ENCODE measurements at places on chromosomes 7 and 10.

GRCh38 chr10:11355592-11355991, 255.9 kb downstream of the USP6NL start:
- DNase-seq: no peak

- DNase-seq: no peak
These were observed 124.4 kb upstream of the SP8 start for GRCh38 chr7:20911081-20911480.

DNA sequence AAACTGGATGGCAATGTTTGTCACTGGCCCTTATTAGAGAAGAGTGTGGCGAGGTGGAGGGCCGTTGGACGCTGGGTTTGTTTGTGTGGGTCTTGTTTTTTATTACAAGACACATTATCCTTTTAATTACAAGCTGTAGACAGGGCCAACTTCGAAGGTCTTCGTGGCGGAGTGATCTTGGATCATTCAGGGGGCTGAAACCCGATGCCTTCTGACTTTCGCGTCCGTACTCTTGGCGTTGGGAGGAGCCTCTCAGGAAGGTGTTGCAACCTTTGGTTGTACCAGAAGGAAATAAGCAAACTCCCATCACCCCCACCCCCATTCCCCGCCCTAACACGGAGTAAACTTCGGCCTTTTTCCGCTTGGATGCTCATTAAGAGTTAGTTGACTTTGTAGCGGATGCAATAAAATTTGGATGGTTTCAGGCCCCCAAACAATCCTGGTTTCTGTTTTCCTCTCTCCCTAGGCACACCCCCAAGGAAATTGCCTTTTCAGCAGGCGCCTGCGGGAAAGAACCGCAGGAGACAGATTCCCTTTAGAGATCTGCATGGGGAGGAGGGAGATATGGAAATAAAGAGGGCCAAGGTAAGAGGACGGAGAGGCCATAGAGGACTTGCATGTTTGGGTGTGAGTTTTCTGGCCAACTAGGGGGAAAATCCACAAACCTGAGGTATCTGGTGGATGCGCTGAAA, 294.5 kb upstream of the NFE2L3 start:
- DNase-seq: no peak

DNA sequence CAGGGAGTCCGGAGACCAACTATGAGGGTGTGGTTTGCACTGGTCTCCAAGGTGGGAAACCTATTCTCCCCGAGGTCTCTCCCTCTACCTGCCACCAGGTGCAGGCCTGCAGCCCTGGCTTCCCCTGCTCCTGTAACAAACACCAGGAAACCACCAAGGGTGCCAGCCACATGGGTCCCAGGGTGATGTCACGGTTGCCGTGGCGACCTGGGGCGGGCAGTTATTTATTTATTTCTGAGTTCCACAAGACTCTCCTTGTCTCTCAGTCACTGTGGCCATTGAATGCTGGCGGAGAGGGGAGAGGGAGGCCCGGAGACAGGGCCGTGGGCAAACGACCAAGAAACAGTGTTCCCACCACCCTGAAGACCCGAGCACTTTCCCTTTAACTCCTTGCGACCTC, 27.0 kb downstream of the MMD2 start:
- DNase-seq: no peak

- DNase-seq: no peak
These were observed 2.5 kb downstream of the ARHGAP12 start for GRCh38 chr10:31926160-31926559.

DNA sequence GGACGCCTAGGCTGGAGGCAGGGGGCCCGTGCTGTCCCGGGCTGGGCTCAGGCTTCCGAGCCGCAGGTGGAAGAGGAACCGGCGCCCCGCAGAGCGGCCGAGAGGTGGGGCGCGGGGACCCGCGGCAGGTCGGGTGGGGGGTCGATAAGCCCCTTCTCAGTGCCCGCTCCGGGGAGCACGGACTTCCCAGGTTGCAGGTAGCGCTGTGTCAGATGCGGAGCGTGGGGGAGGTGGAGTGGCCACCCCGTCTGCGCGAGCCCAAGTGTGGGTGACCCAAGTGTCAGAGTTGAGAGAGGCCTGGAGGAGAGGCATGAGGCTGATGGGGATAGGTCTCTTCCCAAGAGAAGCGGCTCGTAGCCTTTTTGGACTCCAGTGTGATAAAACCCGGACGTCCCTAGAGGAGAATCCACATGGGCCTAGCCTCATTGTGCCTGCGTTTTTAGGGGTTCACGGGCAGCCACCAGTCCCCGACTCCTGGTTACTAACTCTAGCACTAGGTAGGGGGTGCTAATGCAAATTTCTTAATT, 580 bp downstream of the EEPD1 start:
- DNase-seq: no peak

GRCh38 chr7:118330388-118330787, 105.9 kb downstream of the ANKRD7 start:
- DNase-seq: no peak

- DNase-seq: no peak
These were observed 23.9 kb upstream of the REEP3 start for GRCh38 chr10:63497321-63497720.

- DNase-seq: no peak
These were observed 377.0 kb downstream of the GATA3 start for GRCh38 chr10:8431511-8431910.

GRCh38 chr7:103988468-103989199, 824 bp downstream of the RELN start:
- no peak for DNase-seq

GRCh38 chr10:70649526-70649925, 22.8 kb upstream of the ADAMTS14 start:
- no peak for DNase-seq

DNA sequence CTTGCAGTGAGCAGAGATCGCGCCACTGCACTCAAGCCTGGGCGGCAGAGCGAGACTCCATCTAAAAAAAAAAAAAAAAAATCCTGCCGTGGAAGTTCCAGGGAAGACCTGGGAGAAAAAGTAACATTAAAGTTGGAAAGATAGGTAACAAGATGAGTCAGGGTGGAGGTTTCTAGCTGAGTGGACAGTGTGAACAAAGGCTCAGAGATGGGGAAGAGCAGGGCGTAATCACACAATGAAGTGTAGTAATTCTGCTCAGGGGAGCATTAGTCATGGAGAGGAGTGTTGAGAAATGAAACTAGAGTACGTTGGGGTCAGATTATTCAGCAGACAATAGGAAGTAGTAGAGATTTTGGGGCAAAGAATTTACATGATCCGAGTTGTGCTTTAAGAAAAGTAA, 21.6 kb upstream of the WASL start:
- no peak for DNase-seq

DNA sequence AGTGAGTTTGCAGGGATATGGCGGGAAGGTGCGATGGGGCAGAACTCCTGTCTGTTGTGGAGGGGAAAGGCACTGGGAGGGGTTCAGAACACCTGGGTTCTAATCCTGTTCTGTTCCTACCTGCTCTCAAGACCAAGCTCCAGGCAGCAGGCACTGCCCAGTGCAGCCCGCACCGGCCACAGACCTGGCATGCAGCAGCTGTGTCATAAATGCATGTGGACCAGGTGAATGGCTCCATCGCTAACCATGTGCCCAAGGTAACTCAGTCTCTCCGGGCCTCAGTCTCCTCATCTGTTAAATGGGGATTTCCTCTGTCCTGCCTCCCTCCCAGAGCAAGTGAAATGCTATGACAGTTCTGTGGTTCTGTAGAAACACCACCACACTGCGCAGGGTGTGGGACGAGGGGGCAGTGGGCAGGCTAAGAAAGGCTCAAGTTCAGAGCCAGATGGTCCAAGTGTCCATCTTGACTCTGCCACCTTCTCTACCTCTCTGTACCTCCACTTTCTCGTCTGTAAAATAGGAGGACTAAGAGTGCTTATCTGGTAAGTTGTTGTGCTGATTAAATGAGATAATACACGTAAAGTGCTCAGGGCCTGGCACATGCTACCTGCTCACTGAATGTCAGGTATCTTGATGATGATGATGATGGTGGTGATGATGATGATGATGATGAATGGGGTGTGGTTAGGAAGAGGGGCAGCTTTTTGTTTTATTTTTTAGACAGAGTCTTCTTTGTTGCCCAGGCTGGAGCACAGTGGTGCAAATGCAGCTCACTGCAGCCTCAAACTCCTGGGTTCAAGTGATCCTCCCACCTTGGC, 22.9 kb downstream of the ATP6V1F start:
- no peak for DNase-seq

- no peak for DNase-seq
These were observed 131.8 kb upstream of the PALS2 start for GRCh38 chr7:24441314-24442027.

DNA sequence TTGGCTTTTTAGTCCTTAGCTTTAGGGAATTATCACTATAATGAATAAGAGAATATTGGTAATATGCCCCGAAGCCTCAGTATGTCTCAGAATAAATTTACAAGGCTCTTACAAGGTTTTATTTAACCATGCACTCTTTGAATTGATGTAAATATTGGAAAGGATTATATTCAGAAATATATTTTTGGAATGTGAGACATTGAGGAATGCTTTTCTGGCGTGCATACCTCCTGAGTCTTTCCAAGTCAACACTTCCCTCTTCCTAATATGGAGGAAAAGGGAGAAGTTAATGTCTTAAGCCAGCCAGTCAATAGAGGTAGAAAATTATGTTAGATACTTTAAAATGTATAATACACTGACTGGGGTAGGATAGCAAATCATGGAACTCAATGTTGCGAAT, 1.2 kb upstream of the OR2F1 start:
- no peak for DNase-seq

- no peak for DNase-seq
These were observed 25.7 kb downstream of the ZNF248 start for GRCh38 chr10:37831495-37832333.

DNA sequence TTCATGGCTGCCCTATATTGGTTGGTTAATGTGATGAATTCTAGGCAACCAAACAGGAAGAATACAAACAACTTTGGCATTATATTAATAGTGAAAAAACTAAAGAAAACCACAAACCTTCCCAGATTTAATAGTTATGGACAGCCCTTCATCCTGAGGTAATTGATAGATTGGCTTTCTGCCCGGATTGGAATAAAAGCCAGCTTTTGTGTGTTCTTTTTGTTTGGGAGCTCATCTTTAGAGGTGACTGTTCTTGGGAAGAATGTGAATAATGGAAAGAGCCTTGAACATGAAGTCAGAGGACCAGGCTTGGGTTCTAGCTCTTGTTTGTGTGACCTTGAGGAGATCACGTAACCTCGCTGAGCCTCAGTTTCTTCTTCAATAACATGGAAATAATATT, 92.3 kb downstream of the VTI1A start:
- no peak for DNase-seq

DNA sequence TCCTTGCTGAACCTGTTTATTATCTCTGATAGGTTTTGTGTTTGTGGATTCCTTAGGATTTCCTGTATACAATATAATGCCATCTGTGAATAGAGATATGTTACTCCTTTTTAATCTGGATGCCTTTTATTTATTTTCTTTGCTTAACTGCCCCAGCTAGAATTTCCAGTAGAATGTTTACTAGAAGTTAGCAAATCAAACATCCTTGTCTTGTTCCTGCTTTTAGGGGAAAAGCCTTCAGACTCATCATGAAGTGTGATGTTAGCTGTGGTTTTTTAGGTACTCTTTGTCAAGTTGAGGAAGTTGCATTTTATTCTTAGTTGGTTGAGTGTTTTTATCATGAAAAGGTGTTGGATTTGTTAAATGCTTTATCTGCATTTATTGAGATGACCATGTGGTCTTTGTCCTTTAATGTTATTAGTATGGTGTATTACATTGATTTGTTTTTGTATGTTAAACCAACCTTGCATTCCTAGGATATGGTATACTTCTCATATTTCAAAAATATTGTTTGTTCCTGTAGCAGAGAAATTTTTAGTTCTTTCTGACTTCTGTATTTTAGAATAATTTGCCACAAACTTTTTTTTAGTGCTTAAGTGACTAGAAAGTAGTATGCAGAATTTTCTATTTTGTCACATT, 24.3 kb downstream of the PPP2R2D start:
- DNase-seq: no peak

GRCh38 chr10:125661431-125661940, 21.5 kb downstream of the TEX36 start:
- DNase-seq: no peak

All from activated CD4-positive, alpha-beta T cell treated with anti-CD3 and anti-CD28 coated beads, Interleukin-2, amount 50 U/mL, for 4 hours (primary cell).